AG04450 (cell line): ENCODE measurements at places on chromosomes 7 and 10. TPM values are rescaled to one million over a fixed set of nuclear protein-coding genes. Genes with fewer than 3 reads are reported as not detected.

MKX gene
- polyA plus RNA-seq: 0.76 and 0.87 TPM in 2 replicates

DMBT1 gene
- polyA plus RNA-seq: not detected in 2 replicates

GIMAP7 gene
- not detected in 2 replicates for polyA plus RNA-seq

CASTOR2 gene
- polyA plus RNA-seq: 3.9 and 8.2 TPM in 2 replicates

TMEM236 gene
- polyA plus RNA-seq: 0.01 and 0.02 TPM in 2 replicates

LRRC4 gene
- 0.35 and 0.72 TPM in 2 replicates for polyA plus RNA-seq

GRCh38 chr7:15358112-15358511 lies 203.7 kb downstream of the AGMO start:
- DNase-seq: no peak

DNA sequence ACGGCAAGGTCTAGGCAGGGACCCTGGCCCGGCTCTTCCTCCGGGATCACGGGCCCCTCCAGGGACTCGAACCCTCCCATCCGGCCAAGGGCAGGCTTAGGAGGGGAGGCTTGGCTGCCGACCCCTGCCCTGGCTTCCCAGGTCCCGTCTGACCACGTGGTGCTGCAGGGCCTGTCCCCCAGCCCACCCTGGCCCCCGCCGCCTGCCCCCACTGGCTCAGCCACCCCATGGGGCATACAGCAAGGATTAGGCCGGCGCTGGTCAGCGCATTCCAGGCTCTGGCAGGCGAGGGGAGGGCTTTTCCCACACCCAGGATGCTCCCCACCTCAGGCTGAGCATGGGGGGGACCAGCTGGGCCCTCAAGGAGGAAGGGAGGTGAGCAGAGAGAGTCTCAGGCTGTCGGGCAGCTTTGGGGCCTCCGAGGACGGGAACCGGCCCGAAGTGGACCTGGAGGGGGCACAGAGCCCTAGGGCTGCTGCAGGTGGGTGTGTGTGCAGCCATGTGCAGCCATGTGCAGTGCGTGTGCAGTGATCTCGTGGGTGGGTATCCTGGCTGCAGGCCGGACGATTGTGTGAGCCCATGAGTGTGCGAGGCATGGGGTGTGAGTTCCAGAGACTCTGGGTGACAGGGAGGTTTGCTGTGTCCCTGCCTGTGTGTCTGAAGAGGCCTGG lies 713 bp upstream of the GRIFIN start:
- DNase-seq: no peak

DNA sequence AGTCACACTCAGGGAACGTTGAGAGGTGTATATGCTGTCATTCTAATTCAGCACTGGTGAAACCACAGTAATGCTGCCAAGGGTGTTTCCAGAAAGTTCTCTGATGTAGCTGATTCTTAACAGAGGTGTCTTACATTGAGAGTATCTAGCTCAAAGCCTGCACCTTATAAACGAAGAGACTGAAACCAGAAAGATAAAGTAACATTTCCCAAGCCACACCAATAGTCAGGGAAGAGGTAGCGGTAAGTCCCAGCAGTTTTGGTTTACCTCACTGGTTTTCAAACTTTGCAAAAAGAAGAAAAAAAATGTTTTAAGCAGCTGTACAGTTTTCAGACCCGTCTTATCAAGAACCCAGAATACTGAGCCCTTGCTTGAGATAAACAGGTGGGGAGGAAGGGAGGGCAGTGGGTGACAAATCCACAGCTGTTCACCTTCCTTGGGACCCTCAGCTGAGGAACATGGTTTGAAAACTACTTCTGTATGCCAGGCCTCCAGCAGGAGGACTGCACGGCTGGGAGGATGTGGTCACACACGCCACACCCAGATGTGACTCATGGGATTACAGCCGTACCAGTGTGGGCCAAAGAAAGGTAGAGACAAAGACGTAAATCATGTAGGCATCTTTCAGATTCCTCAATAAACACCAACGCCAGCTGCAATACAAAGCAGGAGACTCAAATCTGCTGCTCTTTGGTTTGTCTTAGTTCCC lies 63.9 kb upstream of the GSDME start:
- DNase-seq: peak; percentile 80

- no peak for DNase-seq
These were observed 37.4 kb upstream of the ITGB8 start for GRCh38 chr7:20293336-20293735.

GRCh38 chr7:11274074-11274473 lies 300.4 kb downstream of the PHF14 start:
- no peak for DNase-seq

- DNase-seq: no peak
These were observed 7.3 kb upstream of the GRIFIN start for GRCh38 chr7:2483494-2483893.

DNA sequence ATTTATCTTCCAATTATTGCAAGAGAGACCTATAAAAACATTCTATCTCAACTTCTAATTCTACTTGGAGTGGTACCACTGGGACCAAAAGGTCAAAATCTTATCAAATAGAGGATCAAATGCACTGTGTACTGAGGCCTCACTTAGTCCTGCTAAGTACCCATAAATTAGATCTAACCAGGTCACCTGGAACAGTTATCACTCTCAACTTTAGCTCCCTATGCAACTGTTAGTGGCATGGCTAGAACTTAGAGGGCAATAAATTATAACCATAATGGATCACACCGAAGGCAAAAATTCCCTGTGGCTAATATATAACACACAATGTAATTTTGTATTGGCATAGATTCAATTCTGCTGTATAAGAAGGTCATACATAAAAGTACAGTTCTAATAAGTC lies 428.9 kb downstream of the PCDH15 start:
- no peak for DNase-seq

GRCh38 chr7:140676306-140676705 lies 3.6 kb downstream of the ADCK2 start:
- DNase-seq: no peak

DNA sequence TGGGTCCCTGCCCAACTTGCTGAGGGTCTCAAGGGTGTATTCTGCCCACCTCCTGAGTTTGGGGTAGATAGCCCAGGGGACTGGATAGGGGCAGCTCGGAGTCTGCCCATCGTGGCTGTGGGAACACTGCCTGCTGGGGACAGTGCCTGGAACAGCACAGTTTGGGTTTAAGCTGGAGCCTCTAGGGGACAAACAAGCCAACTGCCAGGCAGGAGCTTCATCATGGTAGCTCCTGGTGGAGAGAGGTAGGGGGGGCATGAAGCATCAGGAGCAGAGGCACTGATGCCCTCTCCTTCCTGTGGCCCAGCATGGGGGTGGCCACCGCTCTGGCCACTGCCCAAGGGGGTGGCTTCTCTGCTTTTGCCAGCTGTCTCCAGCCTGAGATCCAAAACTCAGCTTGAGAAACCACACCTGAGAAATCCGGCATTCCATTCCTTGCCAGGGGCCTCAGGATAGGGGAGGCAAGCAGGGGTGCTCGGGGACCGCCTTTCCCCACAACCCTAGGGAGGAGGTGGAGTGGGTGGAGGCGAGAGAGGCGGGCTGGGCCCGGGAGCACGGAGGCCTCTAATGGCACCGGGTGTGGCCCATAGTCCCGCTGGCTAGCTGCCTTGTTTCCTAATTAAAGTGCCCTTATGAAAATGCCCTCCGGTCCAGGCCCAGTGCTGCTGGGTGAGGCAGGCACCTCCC lies 47.6 kb downstream of the UNC5B start:
- DNase-seq: no peak

DNA sequence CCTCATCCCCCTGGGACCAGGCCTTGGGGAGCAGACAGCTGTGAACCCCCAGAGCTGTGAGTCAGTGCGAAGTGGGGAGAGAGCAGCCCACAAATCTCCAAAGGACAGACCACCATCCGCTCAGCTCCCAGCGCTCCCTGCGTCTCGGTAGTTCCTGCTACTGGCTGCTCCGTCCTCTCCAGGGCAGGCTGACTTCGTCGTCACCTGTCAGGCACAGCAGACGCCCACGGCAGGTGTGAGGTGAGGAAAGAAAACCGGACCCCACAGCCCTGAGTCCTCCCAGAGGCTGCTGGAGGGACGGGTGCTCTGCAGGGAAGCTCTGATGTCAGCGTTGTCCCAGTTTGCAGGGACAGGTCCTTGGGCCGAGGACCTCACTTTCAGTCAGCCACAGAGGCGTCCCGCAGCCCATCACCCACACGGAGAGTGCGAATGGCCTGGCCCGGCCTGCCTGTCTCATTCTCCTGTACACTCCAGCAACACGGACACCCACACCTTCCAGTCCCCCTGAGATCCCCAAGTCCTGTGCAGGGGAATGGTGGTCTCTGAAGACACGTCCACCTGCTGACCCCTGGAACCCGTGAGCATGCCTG lies 95.2 kb downstream of the DNAJB6 start:
- DNase-seq: no peak

DNA sequence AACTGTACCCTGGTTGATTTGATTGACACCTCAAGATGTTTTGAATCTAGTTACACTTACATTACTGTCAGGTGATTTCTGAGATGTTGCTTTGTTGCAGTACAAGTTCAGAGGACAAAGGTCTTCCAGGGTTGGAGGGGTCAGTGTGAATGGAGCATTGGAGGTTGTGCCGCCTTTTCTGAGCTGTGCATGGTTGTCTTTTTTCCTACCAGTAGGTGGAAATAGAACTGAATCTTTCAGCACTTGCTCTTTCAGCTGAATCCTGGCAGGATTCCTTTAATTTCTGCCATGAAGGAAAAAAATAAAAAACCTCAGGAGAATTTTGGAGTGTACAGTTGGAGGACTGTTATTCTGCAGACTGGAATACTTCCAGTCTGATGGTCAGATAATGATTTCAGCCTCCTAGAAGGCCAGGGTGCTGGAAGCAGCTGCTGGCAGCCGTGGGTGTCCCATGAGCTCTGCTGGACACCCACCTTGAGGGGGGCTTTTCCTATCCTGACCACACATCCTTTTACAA lies 82.7 kb downstream of the PLCE1 start:
- DNase-seq: peak; percentile 30

- no peak for DNase-seq
These were observed 41.4 kb downstream of the GRID1 start for GRCh38 chr10:86325158-86325557.

DNA sequence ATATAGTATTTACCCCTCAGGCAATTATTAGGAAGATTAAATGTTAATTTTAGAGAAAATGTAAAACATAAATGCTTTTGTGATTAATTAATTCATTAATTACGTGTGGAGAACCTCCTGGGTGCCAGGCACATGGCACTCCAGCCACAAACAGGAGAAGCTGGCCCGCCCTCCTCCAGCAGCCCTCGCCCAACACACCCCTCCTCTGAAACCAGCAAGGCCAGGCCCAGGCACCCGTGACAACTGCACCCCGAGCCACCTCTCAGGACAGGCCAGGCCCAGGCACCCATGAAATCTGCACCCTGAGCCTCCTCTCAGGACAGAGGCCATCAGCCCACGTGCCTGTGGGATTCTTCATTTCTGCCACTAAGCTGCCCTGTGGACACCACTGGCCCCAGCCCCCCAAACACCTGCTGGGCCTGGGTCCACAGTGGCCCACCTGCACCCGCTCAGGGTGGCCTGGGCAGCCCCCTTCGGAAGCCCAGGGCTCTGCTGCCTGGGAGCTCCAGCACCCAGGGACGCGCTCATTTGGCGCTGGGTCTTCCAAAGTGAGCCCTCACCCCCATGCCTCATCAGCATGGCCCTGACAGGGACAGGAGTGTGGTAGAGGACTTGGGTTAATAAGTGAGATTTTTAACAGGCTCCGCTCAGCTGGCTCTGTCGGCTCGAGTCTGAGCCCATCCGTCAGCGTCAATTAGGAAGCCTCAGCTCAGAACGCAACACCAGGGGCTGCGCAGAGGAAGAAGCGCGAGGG lies 482.1 kb downstream of the DNAJB6 start:
- no peak for DNase-seq

GRCh38 chr7:101058355-101058754 lies 26.9 kb upstream of the TRIM56 start:
- no peak for DNase-seq

- DNase-seq: no peak
These were observed 46.7 kb downstream of the PKD1L1 start for GRCh38 chr7:47901542-47901941.

DNA sequence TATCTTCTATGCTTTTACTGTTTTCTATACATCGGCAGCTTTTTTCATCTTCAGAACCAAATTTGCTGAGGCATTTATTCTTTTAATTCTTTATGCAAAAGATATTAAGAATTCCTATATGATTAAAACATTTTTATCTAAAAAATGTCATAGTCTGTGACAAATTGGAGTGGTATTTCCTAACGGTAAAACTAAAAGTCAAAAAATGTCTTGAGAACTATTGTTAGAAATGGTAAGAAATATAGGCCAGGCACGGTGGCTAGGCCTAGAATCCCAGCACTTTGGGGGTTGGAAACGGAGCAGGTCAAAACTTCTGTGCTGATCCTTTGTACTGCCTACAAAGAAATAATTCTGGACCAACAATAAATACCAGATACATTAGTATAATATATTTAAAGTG lies 57.7 kb upstream of the PRR15 start:
- no peak for DNase-seq

GRCh38 chr10:61708846-61709245 lies 46.1 kb downstream of the CABCOCO1 start:
- DNase-seq: no peak

- DNase-seq: no peak
These were observed 108.0 kb downstream of the MKX start for GRCh38 chr10:27637601-27638000.

DNA sequence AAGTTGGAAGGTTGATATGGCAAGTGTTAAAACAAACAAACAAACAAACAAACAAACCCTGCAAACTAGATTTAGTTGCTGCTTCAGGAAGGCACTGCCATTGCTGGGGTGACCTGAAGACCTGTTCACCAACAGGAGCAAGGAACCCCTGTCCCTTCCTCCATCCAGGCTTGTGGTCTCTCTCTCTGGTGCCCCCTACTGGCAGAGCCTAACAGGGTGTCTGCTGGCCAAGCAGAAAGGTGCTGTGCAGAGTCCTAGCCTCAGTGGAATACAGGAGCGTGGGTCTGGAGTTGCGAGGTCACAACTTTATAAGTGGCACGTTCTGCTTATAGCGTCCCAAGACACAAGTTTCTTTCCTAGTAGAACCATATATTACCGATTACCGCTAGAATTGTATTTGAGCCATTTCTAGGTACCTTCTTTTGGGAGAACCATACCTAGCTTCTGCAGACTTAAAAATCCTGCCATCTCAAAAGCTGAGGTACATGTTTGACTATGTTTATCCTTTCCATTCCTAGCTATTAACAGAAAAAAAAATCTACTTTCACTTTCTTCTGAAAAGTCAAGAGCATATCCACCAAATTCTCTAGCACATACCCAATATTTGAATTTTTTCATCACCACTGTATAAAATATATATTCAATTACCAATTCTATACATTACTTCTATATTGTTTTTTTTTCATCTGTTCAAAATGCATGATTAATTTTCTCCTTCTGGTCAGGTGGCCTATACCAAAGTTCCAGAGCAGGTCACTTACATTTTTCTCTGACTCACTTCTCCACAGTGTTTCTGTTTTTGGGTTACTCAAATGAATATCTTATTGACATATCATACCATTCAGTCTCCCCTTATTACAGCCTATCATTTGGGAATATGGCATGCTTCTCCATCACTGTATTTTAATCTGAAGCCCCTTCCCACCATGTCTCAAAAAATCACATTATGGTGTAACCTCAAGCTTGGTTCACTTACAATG lies 29.1 kb upstream of the CALD1 start:
- no peak for DNase-seq

GRCh38 chr10:124233546-124234138 lies 140.2 kb upstream of the CHST15 start:
- DNase-seq: no peak
